ENCODE measurements at places on chromosomes 12 and 14.
A peak's percentile ranks its signal among the peaks of the same experiment; 100 is the strongest.

- no peak for DNase-seq
Measured at GRCh38 chr14:99262977-99263448, 9.0 kb downstream of the BCL11B start.

DNA sequence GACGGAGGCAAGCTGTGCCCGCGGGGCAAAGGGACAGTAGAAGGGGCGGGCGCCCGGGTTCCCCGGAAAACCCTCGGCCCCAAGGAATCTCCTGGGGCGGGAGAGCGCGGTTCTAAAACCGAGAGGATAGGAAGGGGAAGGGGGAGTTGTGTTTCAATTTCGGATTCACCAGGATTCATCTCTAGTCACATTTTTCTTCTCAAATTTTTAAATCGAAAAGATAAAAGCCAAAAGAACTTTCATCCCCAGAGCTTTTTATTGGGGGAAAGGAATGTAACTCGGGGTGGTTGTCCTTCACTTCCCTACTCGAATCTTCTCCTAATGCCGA, 1.4 kb downstream of the BMP4 start:
- DNase-seq, result no peak

DNA sequence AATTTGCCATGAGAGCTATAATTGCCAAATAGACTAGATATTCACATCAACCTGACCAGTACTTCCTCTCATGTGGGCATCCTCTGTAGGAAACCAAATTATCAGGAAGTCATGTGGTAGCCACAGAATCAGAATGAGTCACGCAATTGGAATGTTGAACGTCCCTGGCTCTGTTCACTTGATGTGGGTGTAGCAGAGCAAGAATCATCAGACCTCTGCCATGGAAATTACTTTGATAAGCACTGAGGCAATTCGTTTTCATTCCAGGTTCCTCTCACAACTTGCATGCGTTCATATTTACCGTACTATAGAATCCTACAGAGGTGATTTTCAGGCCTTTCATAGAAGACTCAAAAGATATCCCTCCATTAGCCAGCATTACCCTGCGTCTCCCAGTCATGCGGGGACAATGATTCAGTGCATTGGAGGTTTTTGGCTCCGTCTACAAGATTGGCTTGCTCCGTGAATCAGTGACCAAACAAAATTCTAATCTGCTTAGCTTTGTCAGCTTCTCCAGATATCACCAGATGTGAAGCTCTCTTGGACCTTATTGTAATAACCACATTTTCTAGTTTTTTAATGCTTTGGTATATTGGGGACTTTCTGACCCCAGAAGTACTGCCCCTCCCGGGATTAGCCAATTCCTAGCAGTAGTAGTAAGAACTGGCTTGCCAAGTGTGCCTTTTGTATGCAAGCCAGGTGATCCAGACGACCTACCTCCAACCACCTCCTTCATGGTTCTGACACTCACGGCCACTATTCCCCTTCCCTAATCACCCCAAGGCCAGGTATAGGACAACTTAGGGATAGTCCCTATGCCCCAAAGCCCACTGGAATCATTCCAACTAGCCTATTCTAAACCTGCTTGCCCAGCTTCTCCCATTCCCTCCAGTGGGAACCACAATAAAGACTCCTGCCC, 133.4 kb downstream of the KICS2 start:
- no peak for DNase-seq

DNA sequence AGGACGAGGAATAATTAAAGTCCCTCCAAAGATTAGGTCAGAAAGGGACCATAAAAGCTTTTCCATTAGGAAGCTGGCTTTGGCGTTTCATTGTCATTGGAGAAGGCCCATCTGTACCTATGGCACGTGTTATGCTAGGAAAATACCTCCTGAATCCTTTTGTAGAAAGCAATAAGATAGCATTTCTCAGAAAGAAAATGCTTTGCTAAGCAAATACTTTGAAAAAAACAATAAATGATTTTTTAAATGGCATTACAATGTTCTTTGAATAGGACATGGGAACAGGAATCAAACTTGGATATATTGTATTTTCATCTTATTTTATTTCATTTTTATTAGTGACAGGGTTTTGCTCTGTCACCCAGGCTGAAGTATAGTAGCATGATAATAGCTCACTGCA, 967.7 kb downstream of the NRXN3 start:
- no peak for DNase-seq

- DNase-seq, result no peak
Measured at GRCh38 chr12:103178366-103179080, 221.0 kb downstream of the ASCL1 start.

GRCh38 chr12:90543841-90544240, 411.1 kb downstream of the CCER1 start:
- DNase-seq, result no peak

GRCh38 chr12:81597928-81598604, 161.1 kb downstream of the PPFIA2 start:
- no peak for DNase-seq

GRCh38 chr14:105469456-105470349, 4.9 kb upstream of the CRIP2 start:
- DNase-seq, result no peak

GRCh38 chr12:13769273-13769672, 212.1 kb downstream of the GRIN2B start:
- no peak for DNase-seq

- DNase-seq, result no peak
Measured at GRCh38 chr12:50201987-50202521, 34.9 kb upstream of the CERS5 start.

GRCh38 chr14:91893669-91894068, 26.3 kb upstream of the TC2N start:
- DNase-seq, result no peak

DNA sequence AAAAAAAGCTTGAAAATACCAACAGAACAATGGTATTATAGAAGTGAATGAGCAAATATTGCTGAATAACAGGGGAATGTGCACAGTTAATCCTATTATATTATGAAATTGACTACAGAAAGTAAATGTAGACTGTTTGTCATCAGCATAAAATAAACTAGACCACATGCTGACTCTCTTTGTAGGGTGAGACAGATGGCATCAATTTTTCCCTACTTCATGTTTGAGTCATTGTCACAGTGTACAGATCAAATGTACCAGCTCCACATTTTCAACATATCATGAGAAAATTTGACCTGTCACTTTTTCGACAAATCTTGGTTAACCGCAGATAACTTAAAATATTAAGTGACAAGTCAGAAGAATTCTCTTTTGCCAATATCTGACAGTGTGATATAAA, 421.0 kb downstream of the RPL10L start:
- DNase-seq, result no peak

DNA sequence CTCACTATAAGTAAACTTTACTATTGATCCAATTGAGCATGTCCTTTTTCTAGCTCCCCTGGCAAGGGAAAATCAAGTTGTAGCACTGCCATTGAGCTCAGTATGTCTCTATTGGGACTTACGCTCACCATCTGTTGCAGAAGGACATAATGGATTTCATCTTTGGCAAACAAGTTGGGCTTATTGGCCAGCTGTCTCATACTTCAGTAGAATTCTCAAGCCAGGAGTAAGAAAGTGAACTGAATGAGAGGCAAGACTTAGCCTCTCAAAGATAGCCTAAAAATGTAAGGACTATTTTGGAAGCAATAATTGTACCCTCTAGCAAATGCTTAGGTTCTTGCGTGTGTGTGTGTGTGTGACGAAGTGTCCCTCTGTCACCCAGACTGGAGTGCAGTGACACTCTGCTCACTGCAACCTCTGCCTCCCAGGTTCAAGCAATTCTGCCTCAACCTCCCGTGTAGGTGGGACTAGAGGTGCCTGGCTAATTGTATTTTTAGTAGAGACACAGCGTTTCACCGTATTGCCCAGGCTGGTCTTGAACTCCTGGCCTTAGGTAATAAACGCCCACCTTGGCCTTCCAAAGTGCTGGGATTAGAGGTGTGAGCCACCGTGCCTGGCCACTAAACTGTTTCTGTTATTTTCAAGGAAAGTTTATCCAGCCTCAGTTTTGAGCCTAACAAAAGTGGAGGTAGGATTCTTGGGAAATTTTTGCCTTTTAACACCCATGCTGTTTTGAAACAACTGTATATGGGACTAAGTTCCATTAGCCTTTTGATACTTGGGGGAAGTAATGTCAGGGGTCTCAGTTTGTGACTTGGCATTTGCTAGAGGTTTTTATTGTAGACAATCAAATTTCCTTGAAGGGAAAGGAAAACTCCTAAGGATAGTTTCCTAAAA, 7.0 kb downstream of the HNRNPA1 start:
- no peak for DNase-seq

- no peak for DNase-seq
Measured at GRCh38 chr12:102993537-102993936, 36.1 kb downstream of the ASCL1 start.

DNA sequence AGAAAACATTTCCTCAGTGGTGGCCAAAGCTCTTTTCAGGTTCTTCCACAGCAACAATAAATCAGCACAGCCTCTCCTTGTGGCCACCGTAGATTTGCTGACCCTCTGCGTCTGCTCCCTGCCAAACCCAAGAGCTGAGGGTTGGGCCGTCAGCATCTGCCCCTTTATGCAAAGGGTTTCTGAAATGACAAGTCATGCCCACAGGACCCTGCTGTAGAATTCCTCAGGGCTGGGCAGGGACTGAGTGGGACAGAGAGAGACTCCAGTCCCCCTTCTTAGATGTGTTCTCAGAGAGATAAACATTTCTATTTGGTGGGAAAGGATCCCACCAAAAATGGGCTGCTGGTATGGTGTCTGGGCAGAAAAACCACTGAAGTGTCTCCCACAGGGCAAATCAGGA, 233.0 kb upstream of the PLXNC1 start:
- DNase-seq, result no peak

DNA sequence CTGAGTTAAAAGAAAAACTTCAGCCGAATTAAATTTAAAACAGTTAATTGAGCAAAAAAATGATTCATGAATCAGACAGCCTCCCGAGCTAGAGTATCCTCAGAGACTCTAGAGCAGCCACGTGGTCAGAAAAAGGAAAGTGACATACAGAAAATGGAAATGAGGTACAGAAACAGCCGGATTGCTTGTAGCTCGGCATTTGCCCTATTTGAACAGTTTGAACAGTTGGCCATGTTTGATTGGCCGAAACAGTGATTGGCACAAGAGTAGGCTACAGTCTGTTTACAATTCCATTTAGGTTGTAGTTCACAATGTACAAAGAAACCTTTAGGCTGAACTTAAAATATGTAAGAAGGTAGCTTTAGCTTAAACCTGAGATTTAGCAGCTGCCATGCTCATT, 12.9 kb upstream of the OXA1L start:
- no peak for DNase-seq

DNA sequence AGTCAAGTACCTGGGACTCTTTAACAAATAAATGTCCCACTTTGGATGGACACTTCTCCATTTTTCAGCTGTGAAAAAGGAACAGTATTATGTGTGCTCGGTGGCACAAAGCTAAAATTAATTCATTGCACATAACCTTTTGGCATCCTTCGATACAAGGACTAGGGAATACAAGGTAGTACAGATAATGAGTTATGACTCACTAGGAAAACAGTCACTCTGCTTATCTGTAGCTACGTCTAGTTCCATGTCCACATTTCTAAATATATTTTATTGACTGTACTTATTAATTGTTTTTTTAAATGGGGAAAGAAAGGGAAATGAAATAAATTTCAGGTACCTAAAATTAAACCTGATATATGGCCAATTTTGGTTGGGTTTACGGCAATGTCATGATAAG, 35.2 kb upstream of the RIC8B start:
- DNase-seq, result no peak

DNA sequence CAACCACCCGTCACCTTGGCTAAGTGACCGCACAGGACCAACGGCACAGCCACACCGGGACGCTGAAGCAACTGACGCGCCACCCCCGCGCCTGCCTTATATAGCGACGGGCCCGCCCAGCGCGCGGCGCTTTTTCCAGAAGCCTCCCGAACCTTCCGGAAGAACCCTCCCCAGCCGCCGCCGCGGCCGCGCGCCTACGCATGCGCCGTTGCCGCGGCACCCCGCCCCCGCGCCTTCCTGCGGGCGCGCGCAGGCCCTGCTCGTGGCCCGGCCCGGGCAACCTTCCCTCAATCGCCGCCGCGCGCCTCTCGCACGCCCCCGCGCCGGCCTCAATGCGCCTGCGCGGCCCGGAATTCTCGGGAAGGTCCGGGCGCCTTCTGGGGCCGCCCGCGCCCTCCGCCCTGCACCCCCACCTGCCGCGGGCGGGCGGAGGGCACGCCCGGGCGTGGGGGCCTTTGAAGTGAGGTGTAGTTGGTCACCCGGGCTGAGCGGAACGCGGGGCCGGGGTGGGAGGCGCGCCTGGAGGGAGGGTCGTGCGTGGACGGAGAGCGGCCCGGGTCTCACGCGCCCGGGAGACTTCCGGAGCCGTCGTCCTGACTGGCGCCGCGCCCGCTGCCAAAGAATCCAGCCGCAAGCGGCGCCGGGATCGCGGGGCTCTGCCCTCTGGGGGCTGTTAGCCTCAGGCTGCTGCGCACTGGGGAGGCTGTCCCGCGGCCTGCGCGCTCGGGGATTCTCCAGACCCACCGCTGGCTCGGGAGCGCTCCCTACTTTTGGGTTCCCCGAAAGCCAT, at the start of gene HSP90AA1:
Gene HSP90AA1 (minus strand): TSS at position 73 of the 790 bp plus-strand sequence. CDS start 666 bp downstream, outside the sequence.
- DNase-seq, result peak; percentile 97

DNA sequence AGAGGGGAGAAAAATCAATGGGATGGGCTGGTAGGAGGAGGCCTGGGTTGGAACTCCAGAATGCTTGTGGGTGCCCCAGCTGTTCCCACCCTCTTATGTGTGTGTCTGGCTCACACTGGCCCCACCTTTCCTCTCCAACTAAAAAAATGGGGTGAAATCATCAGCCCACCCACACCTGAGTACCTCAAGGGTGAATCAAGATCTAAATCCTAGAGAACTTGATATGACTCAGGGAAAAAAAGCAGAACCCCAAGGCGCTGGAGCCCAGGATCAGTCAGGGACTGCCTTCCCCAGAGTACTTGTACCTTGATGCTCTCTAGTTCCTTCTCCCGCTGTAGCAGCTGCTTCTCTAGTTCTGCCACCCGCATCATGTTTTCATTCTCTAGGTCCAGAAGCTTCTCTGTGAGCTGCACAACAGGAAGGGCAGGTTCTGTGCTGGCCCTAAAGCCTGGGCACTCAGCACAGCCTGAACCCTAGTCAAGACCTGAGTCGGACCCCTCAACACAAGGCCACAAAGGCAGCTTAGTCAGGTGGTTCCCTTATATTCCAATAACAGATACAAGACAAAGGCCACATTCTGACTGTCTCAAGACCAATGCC, 29.7 kb downstream of the PRPF40B start:
- DNase-seq, result no peak

DNA sequence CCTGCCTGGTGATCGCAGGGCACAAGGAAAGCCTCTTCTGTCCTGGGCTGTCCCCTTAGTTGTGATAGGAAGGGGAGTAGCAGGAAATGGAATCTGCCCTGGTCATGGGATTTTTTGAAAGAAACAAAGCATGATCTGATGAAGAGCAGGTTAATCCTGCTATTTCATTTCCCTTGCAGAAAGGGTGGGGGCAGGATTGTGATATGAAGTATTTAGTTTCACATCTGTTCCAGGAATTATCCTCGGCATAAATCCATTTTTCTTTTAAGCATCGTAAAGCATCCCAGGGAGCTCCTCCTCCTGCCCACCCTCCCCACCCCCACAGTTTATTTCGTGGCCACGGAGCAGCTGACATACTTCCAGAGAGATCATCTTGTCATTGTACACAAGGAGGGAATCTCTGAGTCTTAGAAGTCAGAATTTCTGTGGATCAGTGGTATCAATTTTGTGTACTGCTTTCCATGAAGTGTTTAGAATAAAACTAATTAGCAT, 53.1 kb downstream of the TGFB3 start:
- no peak for DNase-seq
